GM23248 (cell line): ENCODE measurements at places on chromosomes 4 and X.

DNA sequence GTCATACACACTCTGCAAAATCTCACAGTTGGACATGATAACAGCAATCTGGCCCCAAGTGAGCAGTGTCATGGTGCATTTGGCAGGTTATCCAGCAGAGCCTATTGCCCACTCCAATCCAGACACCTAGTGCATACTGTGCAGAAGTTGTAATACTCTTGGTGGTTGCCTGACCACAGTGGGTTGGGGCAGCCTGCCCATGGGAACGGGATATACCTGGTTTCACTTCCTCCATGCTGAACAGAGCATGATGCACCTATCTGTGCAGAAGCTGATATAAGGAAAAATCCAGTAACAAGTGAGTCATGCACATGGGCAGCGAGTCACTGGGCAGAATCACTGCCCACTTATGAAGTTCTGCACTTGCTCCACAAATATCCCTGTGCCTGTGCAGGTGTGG is 105.3 kb upstream of the IGSF1 start:
- no peak for DNase-seq

DNA sequence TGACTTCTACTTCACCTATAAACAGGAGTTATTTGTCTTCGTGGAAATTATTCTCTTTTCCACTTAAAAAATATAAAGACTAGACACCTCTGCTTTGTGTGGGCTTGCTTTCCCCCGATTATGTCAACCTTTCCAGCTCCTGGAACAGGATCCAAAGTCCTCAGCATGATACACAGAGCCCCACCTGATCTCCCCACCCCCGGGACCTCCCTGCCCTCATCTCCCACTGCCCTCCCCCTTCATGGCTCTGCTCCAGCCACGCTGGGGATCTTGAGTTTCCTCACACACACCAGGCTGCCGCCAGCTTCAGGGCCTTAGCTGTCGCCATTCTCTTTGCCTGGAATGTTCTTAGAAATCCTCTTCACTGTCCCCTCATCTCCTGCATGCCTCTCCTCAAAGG is 55.3 kb downstream of the MBNL3 start:
- no peak for DNase-seq

DNA sequence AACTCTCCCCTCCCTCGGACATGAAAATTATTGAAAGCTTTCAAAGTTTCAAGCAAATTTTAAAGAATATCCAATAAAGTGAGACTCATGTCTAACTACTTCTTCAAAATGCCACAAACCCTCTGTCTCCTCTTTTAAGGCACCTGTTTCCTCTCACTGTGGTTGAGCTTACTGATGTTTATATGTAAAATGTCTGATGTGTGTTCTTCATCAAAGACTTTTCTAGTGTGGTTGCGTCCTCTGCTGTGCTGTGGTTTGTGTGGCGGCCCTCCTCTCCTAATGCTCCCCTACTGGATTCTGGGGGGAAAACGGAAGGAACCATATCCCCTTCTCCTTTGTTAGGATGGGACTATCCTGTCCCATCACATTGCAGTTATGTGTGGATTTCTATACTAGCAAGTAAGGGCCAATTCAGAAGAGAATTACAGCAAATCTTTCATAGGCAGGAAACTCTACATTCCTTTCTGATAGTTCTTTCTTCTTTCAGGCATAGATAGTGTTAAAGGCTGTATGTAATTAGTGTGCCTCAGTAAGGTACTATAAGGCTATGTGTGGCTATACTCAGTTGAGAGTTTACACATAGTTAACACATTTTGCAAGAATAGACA is 221.0 kb upstream of the GPRIN3 start:
- no peak for DNase-seq

GRCh38 chrX:121008920-121009319 is 23.4 kb upstream of the CT47A1 start:
- peak; percentile 13 for DNase-seq

- no peak for DNase-seq
Measured at GRCh38 chr4:144357975-144358374, 217.5 kb upstream of the GYPA start.
